ENCODE measurements at places on chromosomes 16 and 17. TPM values are rescaled to one million over a fixed set of nuclear protein-coding genes. Genes with fewer than 3 reads are reported as not detected.

DNA sequence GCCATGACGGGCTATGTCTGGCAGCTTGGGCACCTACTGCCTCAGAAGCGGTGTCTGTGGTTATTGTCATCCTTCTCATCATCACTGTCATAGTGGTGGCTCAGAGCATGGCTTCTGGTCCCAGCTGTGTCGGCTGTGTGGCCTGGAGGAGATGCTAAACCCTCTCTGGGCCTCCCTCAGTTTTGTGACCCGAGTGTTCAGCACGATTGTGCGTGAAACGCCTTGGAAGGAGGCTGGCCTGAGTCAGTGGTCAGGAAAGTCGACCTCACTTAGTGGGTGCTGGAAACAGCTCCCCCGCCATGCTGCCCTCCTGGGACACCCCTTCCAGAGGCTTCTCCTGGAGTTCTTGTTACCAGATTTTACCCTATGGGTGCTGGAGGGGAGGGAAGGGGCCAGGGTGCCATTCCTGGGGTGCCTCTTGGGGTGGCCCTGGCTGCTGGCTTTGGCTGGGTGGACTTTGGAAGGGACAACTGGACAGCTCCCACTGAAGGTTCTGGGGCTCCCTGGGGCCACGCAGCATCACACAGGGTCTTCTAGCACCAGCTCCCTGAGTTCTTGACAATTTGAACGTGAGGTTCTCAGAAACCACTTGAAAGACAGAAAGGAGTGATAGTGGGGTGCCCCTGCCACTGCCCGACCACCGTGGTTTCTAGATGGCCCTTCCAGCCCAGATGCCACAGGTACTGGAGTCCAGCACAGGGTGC, 226.5 kb upstream of the GSE1 start:
- DNase-seq = no peak

DNA sequence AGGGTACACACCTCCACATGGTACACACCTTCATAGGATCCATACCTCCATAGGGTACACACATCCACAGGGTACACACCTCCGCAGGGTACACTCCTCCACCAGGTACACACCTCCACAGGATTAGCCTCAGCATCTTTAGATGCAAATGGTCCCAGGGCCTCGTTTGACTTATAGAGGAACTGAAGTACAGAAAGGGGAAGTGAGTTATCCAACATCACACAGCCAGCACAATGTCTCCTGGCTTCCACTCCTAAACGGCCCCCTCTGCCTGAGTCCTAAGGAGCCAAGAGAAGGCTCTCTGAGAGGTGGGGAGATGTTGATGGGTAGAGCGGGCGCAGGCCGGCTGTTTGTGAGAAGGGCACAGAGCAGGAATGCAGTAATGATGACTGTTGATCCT, 12.0 kb downstream of the FOXN1 start:
- no peak for DNase-seq

GRCh38 chr16:57608462-57609113, 19.8 kb upstream of the ADGRG1 start:
- no peak for DNase-seq

GRCh38 chr17:47663912-47664623, 14.3 kb downstream of the KPNB1 start:
- DNase-seq = no peak

- no peak for DNase-seq
These were observed 2.5 kb upstream of the HP start for GRCh38 chr16:72051818-72052217.

GRCh38 chr16:6726621-6727020, 606.0 kb upstream of the RBFOX1 start:
- DNase-seq = no peak

- DNase-seq = no peak
These were observed 16.4 kb downstream of the CCL11 start for GRCh38 chr17:34301986-34302385.

- DNase-seq = no peak
These were observed 220.1 kb downstream of the CCDC182 start for GRCh38 chr17:57524839-57525568.

GRCh38 chr17:77143306-77143705, 2.5 kb downstream of the SEC14L1 start:
- DNase-seq = no peak

DNA sequence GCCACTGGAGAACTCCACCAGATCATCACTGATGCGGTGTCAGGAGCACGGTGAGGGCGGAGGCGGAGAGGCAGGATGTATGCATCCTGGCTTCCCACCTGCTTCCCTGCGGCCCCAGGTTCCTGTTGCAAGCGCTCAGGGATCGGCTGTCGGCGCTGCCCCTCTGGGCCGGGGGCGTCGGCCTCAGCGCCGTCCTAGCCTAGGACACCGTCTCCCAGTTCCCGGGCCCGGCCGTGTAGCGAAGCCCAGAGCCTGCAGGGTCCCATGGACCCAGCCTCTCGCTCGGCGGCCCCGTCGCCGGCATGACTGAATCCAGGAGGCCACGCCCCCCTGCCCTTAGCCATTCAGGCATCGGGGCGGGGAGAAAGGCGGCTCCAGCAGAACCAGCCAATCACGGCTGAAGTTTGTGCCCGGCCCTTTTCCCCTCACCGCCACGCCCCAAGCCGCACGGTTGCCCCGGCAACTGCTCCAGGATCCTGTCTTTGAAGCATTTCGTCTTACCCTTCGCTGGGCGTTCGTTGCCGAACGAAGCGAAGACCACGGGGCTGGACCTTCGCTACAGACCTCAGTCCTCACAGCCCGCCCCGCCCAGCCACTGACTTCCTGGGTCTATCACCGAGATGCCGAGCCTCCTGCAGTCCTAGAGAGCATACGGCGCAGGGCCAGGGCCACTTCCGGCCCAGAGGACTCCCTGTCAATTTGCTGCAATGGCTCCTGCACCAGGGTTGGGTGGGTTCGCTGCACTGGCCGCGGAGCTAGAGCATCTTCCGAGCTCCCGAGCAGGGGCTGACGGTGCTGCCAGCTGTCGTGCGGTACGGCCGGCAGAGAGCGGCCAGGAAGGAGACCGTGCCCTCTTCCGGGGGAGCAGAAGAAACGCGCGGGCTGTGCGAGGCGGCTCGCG, 10.6 kb upstream of the ZNF213 start:
- DNase-seq = peak; percentile 95

GRCh38 chr17:80352216-80352895, 62.6 kb upstream of the ENDOV start:
- peak; percentile 7 for DNase-seq

DNA sequence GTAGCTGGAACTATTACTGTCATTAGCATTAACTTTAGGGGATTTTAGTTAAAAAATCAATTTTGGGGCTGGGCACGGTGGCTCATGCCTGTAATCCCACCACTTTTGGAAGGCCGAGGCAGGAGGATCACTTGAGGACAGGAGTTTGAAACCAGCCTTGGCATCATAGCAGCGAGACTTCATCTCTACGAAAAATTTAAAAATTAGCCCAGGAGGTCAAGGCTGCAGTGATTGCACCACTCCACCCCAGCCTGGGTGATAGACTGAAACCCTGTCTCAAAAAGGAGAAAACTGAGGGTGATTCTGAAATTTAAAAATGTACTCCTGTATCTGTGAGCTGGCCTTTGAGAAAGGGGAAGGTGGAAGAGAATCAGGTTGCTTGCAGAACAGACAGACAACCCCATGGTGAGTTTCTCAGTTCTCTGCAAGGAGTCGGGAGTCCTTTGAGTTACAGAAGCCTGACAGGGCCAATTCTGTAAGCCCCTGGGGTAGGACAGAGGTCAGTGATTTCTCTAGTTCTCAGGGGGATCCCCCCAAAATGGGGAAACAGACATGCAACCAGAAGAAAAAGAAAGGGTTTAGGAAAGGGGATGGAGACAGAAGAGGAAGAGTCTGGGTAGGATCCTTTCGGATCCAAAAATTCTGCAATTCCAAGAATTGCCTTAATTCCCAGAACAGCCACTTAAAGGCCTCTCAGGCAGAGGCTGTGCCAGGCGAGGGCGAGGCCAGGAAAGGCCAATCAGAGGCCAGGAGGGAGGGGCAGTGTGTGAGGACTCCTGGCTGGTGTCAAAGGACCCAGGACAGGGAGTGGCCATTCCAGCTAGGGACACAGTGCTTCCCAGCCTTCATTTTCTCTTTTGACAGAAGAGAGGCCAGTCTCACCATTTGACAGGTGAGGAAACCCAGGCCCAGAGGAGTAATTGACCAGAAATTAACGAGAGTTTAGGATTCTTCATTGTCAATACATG, 6.7 kb downstream of the NUPR1 start:
- DNase-seq = no peak

GRCh38 chr17:37322826-37323561, 52.8 kb upstream of the C17orf78 start:
- DNase-seq = no peak

DNA sequence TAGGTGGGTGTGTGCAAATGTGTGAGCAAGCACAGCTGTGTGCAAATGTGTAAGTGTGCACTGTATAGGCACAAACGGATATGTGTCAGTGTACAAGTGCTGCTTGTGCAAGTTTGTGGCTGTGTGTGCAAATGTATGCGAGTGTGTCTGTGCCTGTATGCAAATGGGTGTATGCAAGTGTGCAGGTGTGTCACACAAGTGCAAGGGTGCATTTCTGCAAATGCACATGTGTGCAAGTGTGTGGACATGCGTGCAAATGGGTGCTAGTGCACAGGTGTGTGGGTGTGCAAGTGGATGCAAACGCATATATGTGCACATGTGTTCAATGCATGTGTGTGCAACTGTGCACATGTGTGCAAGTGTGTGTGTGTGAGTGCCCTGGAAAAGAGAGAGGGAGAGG, 76.5 kb upstream of the TNRC6C start:
- DNase-seq = no peak

DNA sequence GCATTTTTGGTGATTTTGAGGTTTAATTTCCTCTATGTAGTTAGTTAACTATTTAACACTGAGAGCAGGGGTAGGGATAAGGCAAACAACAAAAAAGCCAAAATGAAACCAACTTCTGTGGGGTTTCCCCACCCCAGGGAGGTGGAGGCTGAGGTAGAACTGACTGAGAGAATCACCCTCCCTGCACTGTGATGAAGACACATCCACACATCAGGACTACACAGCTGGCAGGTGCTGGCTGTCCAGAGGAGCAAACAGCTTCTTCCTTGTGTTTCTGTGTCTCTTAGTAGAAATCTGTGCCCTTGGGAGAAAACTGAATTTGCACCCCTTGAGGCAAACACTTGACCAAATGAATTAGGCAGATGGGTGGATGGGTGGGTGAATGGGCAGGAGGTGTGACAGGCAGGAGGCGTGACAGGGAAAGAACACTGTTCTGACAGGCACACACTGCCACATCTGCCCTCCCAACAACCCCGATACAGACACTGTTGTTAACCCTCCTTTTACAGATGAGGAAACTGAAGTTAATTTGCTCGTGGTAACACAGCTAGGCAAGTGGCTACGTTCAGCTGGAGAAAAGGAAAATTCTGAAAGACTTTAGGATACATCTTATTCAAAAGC, 62.9 kb upstream of the AMZ2 start:
- DNase-seq = no peak

APRT gene
- total RNA-seq = 150 TPM

SSH2 gene
- 11.9 TPM for total RNA-seq

MRPS7 gene
- 36.4 TPM for total RNA-seq

ANKRD40CL gene
- total RNA-seq = not detected

TCAP gene
- 1.5 TPM for total RNA-seq

MFAP4 gene
- total RNA-seq = 186 TPM

C16orf92 gene
- total RNA-seq = not detected

All from ovary (tissue), 10 donors.